Mononuclear cell (primary cell): ENCODE measurements at places on chromosomes 11 and 22. TPM values are rescaled to one million over a fixed set of nuclear protein-coding genes. Genes with fewer than 3 reads are reported as not detected.

Gene C22orf23
- total RNA-seq = not detected

Gene OR51B4
- total RNA-seq = not detected

Gene OR5M11
- not detected for total RNA-seq

Gene DNAJB7
- total RNA-seq = not detected

Gene HTR3B
- not detected for total RNA-seq

Gene OSBP2
- total RNA-seq = 3.1 TPM

Gene YAP1
- 0.10 TPM for total RNA-seq

Gene LDHAL6A
- 0.10 TPM for total RNA-seq

Gene DBX1
- not detected for total RNA-seq

Gene CRYBB3
- not detected for total RNA-seq

Gene DDI1
- total RNA-seq = not detected

Gene GUCY1A2
- under 0.01 TPM for total RNA-seq

Gene PKNOX2
- total RNA-seq = under 0.01 TPM

Gene SPA17
- 1.7 TPM for total RNA-seq

Gene SYT12
- total RNA-seq = 0.10 TPM

Gene KLHDC7B
- 1.7 TPM for total RNA-seq

Gene CYTH4
- total RNA-seq = 124 TPM

Gene MMP13
- not detected for total RNA-seq

Gene SHANK3
- under 0.01 TPM for total RNA-seq

Gene VSIG10L2
- not detected for total RNA-seq

Gene MMP12
- total RNA-seq = not detected

Gene SYT7
- total RNA-seq = under 0.01 TPM

Gene MOV10L1
- total RNA-seq = not detected
